GOT3 (cell line): ENCODE measurements at places on chromosomes 6 and 20.
A peak's percentile ranks its signal among the peaks of the same experiment; 100 is the strongest.

- DNase-seq: no peak
Measured at GRCh38 chr6:47357827-47358226, 48.1 kb upstream of the TNFRSF21 start.

DNA sequence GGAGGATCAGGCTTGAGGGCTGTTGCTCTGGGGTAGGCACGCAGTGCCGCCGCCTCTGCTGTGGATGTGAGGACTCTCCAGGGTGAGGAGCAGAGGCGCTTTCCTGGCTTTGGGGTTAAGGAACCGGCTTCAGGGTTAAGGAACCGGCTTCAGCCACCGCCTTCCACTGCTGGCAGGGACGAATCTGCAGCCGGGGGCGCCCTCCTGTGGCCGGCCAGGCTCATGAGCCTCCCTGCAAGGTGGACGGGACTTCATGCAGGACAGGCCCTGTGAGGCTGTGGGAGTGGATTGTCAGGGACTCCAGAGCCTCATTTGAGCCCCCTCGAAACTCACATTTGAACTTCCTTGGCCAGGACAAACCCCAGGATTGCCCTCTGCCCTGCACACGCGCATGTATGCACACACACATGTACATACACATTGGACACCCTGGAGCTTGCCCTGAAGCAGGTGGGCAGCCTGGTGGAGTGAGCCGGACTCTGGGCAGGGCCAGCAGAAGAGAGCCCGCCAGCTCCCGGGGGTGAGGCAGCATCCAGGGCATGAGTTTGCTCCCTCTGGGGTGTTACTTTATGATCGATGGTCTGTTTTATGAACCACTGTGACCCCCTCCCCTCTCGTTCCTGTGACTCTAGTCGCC is 146.9 kb downstream of the PHACTR3 start:
- peak; percentile 67 for DNase-seq

DNA sequence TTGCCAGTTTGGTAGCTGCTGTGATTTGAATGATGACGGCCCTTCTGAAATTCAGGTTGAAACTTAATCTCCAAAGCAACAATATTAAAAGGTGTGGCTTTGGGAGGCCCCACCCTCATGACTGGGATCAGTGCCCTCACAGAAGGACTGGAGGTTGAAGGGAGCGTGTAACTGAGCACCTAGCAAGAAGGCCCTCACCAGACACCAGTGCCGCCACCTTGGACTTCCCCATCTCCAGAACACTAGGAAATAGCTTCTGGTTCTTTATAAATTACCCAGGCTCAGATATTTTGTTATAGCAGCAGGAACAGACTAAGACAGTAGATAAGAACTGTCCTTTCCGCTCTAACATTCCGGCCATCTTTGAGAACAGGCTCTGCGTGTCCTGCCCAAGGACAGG is 243.1 kb downstream of the DLL1 start:
- DNase-seq: no peak

GRCh38 chr6:111447051-111447450 is 36.0 kb downstream of the REV3L start:
- no peak for DNase-seq

DNA sequence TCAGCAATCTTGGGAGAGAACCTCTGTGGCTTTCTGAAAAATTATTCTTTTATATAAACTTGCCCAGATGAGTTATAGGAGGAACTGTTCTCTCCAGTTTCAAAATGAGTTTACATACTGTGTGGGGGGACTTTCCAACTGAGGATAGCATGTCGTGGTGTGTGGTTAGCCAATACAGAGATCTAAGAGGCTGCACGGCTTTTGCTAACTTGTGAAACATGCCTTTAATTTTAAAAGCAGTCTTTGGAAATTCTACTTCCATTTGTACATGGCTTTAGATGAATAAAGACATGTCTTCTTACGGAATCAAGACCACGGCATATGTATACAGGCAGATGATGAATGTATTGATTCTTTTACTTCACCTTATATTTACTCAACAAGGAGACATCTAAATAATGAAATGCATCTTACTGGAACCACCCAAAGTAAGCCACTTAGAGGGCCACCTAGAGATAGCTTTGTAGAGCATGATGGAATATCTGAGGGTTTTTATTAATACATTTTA is 39.8 kb downstream of the HIVEP1 start:
- DNase-seq: no peak

GRCh38 chr6:21823371-21823770 is 229.8 kb downstream of the SOX4 start:
- DNase-seq: no peak

- no peak for DNase-seq
Measured at GRCh38 chr6:43936476-43936875, 166.5 kb downstream of the VEGFA start.

DNA sequence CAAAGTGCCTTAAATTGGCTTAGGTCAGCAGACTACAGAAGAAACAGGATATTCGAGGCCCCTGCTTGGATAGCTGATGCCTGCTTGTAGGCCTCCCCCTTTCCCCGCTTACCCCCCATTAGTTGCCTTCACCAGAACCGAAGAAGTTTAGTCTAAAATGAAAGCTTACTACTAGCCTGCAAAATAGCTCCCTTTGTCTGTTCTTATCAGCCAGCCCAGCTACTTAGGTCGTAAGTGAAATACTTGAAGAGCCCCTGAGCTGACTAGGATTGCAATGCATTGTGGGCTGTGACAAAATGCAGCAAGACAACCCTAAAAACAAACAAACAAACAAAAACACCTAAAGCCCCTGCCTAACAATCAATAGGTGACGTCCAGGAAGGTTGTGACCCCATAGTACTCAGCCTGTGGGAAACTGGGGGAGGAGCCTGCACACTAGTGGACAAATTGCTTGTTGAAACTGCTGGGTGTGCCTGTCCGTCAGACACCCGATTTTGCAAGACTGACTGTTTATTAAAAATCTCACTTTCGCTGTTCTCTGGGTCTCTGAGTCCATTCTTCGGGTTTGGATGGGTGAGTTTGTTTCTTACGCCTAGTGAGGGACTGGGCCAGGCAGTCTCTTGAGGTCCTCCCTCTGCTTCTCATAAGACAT is 105.0 kb upstream of the DUSP22 start:
- no peak for DNase-seq

DNA sequence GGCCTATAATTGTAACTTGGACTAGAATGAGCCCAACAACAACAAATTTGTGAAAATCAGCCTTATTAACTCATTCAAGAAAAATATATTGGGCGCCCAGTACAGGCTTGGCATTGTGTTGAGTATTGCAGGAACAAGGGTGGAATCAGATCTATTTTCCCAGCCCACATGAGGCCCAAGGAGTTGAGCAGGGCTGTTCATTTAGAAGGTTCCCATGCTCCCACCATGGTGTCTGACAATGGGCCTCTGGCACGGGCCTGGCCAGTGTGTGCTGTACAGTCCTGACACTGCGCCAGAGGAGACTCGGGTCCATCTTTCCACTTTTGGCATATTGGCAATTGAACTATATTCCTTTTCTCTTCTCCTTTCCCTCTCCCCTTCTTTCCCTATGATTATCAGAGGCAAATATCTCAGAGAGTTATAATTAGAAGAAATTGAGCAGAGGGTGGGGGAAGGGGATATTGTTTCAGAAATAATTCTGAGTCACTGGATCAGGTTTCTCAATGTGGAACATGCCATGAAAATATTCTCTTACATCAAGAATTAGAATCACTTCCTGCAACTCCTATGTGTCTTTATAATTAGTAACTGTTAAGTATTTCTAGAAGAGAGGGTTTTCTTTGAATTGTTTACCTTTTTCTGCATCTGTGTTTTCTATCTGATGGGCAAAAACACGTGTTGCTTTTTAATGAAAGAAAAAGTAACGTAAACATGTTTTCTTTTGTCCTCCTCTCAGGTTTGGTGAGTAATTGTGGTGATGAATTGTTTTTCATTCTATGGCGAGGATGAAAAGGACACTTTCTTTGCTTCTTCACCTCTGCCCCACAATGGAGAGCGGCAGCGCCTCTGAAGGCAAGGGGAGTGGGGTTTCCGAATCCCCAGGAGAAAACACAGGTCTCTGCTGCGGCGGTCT is 209.4 kb downstream of the FOXA2 start:
- DNase-seq: no peak

DNA sequence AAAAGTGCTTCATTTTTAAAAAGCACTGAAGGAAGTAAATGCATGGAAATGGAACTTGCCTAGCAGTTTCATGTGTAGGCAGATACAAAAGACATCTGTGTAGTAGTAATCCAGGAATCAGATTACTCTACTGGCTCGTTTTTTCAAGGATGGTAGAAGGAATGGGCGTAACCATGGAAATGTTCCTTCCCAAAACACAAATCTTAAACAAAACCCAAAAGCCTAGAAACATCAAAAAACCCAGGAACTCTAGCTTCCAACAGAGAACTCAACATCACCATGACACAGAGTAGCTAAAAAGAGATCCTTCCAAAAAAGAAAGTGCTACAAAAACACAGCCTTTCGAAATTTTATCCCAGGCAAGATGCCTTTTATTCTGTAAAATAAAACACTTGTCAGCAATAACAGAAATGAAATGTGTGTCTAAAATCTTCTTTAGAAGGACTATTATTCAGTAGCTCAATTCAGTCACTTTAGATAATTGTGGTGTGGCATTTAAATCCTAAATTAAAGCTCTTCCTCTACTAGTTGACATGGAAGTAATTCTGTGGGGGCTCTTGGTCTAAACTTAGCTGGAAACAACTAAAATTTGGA is 81.7 kb downstream of the FAM217A start:
- DNase-seq: no peak

- no peak for DNase-seq
Measured at GRCh38 chr6:88238065-88238464, 71.9 kb upstream of the CNR1 start.

- no peak for DNase-seq
Measured at GRCh38 chr20:24668791-24669190, 199.4 kb downstream of the SYNDIG1 start.

GRCh38 chr6:110329348-110329713 is 28.8 kb downstream of the METTL24 start:
- DNase-seq: no peak

- no peak for DNase-seq
Measured at GRCh38 chr6:11586117-11586516, 48.6 kb downstream of the TMEM170B start.

GRCh38 chr6:169171016-169171415 is 82.6 kb downstream of the THBS2 start:
- DNase-seq: no peak

GRCh38 chr6:154754152-154754551 is 20.9 kb downstream of the SCAF8 start:
- DNase-seq: no peak

- no peak for DNase-seq
Measured at GRCh38 chr6:39496915-39497314, 174.4 kb upstream of the KCNK16 start.

DNA sequence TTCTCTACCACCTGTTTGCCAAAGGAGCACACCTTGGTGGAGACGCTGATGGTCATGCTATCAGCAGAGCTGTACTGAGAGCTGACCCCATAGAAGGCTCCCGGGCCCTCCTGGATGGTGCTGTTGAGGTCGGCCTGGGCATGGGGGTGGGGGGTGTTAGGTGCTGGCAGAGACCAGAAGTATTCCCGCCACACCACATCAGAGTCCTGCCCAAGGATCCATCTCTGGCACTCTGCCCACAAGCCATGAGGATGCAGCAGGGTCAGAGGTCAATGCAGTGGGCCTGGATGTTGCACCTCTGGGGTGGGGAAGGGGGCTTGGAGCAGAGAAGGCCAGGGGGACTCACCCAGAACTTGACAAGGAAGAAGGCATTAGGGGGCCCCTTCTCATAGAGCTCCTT is 7.4 kb downstream of the RPL10A start:
- no peak for DNase-seq

DNA sequence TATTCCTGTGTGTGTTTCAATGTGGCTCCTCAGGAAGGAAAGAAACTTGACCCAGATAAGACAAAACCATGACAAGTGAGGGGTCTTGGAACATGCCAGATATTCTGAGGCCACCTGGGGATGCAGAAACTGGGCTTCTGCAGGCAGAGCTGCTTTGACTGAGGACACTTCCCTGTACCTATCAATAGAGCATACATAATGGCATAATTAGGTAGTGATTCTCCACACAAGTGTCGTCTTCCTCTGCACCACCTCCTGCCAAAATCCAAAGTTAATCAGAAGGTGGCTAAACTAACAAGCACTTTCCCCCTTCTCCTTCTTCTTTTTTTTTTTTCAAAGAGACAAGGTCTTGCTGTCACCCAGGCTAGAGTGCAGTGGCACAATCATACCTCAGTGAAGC is 97.1 kb downstream of the KIF13A start:
- DNase-seq: no peak

DNA sequence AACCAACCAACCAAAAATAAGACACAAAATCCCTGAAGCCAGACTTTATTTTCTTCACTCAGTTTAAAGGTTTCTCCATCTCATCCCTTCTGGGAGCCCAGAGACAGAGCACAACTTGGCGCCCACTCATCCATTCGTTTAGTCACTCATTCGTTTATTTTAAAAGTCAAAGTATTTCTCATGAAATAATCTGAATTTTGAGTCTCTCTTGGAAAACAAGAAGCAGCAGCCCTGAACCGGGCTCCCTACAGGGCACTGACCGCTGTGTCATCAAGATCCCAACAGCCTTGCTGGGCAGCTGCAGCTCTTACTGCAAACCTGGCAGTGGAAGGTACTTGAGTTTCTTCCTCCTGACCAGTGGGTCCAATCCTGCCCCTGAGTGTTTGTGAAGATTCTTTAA is 171.6 kb downstream of the THBS2 start:
- no peak for DNase-seq

DNA sequence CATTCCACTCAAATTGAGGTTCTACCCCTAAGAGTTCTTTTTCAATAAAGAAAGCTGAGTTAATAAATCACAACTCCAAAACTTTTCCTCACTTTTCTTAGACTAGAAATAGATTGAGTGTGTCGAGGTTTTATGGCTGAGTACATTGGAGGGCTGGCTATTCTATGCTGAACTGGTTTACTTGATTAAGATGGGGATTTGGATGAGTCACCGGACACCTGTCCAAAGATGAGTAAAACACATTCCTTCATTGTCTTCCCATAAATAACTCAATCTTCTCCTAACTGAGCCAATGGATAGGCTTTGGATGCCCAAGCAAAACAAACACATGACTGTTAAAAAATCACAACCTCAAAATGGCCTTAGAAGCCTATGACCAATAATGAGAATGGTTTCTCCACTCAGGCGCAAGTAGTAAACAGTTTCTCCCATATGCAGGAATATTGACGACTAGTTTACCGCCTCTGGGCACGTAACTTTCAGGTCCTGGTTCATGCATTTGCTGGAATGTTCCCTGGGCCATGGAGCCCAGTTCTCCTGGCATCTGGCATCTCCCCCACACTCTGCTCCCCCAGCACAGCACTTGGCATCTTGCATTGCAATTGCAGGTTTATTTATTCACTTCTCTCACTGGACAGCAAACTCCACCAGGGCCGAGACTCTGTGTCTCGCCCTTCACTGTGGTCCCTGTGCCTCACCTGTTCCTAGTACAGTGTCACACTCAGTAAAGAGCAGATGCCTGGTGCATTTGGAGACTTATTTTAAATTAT is 43.9 kb downstream of the BCAS1 start:
- DNase-seq: no peak

- DNase-seq: peak; percentile 29
Measured at GRCh38 chr20:58048096-58048702, 180.3 kb downstream of the ANKRD60 start.

- DNase-seq: no peak
Measured at GRCh38 chr6:83467620-83468036, 36.8 kb upstream of the ME1 start.

- DNase-seq: no peak
Measured at GRCh38 chr6:156846845-156847599, 69.8 kb downstream of the ARID1B start.

- DNase-seq: no peak
Measured at GRCh38 chr6:164990901-164991300, 318.5 kb downstream of the C6orf118 start.
